HCT116 (cell line): ENCODE measurements at places on chromosomes 2 and 18. TPM values are rescaled to one million over a fixed set of nuclear protein-coding genes. Genes with fewer than 3 reads are reported as not detected.

GRCh38 chr2:30709516-30709915 is 97.7 kb downstream of the CAPN13 start:
- no peak for DNase-seq
- no peaks in the 10 kb centered on the region for H3K36me3 ChIP-seq
- H3K27me3 ChIP-seq: no peaks in the 10 kb centered on the region

The C18orf32 gene
- total RNA-seq: 35.0 TPM

The C1QL2 gene
- total RNA-seq: not detected

The ANKRD23 gene
- 1.4 TPM for total RNA-seq

The IL18RAP gene
- not detected for total RNA-seq

DNA sequence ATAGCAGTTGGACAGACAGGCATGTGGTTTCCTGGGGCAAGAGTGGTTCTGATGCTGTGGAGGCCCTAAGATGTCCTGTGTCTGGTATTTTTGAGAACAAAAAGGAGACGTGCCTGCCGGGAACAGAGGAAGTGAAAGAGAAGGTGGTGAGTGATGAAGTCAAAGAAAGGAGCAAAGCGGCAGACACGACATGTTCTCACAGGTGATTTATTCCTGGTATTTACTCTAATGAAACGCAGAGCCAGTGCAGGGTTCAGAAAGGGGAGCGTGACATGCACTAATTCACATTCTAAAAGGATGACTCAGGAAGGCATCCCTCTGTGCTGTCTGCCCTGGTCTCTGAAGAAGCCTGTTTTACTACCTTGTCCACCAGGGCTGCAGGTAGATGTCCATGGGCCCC is 211.0 kb downstream of the KCNE4 start:
- peaks cover 35% of the 10 kb centered on the region for H3K4me1 ChIP-seq
- peak; percentile 69 for DNase-seq
- no peaks in the 10 kb centered on the region for H3K36me3 ChIP-seq
- no peaks in the 10 kb centered on the region for H3K27me3 ChIP-seq
- peak overlapping the region; percentile 25 for H3K4me3 ChIP-seq

The REG3A gene
- total RNA-seq: not detected

- no peaks in the 10 kb centered on the region for H3K36me3 ChIP-seq
- H3K27ac ChIP-seq: no peak overlapping the region
- H3K27me3 ChIP-seq: no peaks in the 10 kb centered on the region
- H3K4me1 ChIP-seq: peaks cover 4% of the 10 kb centered on the region
Observed at GRCh38 chr2:39027421-39027820, 93.4 kb downstream of the SOS1 start.
